GM12878 (cell line): ENCODE measurements at places on chromosomes 5 and 9. TPM values are rescaled to one million over a fixed set of nuclear protein-coding genes. Genes with fewer than 3 reads are reported as not detected.

HK3 gene
- total RNA-seq, result 0.13 and 0.64 TPM in 2 replicates

MEGF10 gene
- 0.05 and 0.13 TPM in 2 replicates for total RNA-seq

FREM1 gene
- 0.08 and 0.11 TPM in 2 replicates for total RNA-seq

CCL28 gene
- 3.4 and 3.6 TPM in 2 replicates for total RNA-seq

COX7C gene
- 579 and 601 TPM in 2 replicates for total RNA-seq

SLC27A4 gene
- 13.5 and 13.9 TPM in 2 replicates for total RNA-seq

THG1L gene
- 24.8 and 26.5 TPM in 2 replicates for total RNA-seq

SLC25A2 gene
- total RNA-seq, result 0.44 and 0.58 TPM in 2 replicates

TMEM203 gene
- 43.8 and 44.9 TPM in 2 replicates for total RNA-seq

PCDHGB2 gene
- total RNA-seq, result 0.16 and 0.38 TPM in 2 replicates
